ENCODE measurements at places on chromosomes 6 and 20. TPM values are rescaled to one million over a fixed set of nuclear protein-coding genes. Genes with fewer than 3 reads are reported as not detected.

DNA sequence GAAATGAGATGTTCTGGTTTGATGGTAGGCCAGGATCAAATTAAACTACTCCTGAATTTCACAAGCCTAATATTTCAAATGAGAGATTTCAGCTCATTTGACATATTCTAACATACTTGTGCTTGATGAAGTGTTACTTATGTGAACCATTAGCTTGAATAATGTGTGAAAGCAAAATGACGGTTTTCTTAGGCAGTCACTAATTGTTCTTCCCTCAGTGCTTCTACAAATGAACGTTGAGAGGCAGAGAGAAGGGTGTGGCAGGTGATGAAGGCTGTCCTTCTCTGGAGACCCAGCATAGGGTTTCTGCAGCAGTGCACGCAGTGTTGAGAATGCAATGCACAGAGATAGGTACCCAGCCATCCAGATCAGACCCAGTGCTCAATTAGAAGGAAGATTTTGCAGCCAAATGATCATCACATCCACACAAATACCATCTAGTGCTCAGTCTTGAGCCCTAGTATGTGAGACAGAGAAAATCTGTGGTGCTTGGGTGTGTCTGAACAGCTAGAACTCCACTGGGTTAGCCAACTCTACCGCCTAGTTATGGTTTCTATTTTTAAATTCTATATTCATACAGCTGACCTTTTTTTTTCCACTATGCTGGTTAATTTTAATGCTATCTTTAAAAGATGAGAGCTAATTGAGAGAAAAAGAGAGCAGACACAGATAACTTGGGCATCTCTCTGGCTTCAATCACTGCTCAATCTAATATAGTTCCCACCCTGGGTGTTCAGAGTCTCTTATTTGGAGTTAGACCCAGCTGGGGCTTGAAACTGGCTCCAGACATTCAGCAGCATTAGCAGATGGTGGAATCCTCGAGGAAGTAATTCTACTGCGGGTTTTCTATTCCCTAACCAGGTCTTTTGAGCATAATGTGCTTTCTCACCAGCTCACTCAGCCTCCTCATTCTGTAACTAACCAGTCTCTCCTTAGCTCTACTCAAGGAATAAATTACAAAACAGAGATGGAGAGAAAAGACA, 4.4 kb upstream of the MYLIP start:
- no peak for ATAC-seq

DNA sequence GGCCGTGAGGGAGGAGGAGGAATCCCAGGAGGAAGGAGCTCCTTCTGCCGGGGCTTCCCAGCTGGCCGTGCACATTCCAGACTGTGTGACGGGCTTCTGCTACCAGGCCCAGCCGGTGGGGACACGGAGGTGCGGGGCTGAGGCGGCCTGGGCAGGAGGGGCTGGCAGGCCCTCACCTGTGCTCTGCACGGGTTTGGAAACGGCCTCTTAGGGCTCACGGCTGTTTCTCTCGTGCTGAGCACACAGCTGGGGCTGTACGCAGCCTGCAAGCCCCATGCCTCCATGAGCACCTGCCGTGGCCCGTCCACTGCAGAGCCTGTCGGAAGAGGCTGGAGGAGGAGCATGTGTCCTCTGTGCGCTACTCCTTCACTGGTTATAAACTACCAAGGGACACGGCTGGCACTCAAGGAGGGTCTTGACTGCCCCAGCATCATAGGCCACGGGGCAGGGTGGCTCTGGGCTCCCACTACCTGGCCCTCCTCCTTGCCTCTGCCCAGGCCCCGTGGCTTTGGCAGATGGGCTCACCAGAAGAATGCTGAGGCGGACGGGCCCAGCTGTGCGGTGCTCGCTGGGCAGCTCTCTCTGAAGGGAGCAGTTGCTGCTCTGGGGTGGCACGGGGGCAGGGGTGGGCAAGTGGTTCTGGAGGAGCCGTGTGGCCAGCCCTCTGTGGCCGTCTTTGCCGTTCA, 15.8 kb downstream of the NPEPL1 start:
- no peak for ATAC-seq

DNA sequence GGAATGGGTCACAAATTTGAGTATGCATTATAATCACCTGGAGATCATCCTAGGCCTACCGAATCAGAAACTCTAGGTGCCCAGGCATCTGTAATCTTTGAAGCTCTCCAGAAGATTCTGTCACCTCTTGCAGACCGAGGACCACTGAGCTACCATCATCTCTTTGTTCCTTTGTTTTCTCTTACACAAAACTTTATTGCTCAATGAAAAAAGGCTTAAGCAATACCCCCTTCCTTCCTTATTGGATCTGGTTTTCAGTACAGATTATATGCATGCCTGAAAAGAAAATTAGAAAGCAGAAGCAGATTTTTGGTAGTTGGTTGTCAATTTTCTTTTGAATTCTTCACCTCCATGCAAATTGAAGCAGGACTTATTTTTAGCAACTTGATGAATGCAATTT, 31.3 kb downstream of the STX11 start:
- ATAC-seq = no peak

DNA sequence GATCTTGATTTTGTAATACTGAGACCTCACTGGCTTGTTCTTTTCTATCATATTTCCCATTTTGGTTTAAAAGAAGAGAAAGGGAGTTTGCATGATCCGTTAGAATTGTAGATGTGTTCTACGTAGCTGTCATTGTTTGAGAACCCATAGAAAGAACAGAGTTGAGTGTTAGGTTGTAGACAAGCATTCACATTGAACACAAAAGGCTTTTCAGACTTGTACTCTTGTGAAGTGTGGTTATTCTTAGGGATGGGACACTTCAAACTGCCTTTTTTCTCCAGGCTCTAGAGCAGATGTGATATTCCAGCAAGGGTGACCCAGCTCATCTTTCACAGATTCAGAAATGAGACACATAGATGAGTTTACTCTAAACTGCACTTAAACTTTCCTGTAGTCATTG, 19.9 kb downstream of the FOXO3 start:
- ATAC-seq = peak; percentile 35

The FRK gene
- 0.05 TPM for total RNA-seq

The RAB32 gene
- total RNA-seq = not detected

Data from activated T-helper 17 cell treated with anti-CD3 and anti-CD28 coated beads, Interleukin-2, amount 50 U/mL, for 72 hours (primary cell).